ENCODE measurements at places on chromosomes 16 and 17.

DNA sequence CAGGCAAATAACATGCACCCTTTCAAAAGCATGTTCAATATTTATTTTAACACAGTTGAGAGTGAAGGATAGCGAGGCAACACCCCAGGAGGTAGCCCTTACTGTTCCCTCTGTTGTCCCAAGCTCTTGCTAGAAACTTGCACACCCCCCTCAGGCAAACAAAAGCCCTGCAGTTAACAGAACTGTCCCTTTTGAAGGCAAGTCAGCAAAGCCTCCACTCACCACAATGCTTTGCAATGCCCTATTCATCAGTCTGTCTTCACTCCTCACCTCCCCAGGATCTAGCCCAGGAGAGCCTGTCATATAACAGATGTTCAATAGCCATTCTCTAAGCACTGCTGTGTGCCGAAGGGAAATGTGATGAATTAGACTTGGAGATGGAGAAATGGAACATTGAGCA is 3.5 kb upstream of the CNEP1R1 start:
- DNase-seq: no peak

- DNase-seq: no peak
These were observed 286.7 kb downstream of the SEC14L1 start for GRCh38 chr17:77427391-77427991.

GRCh38 chr17:73249700-73250099 is 12.0 kb downstream of the CPSF4L start:
- DNase-seq: no peak

DNA sequence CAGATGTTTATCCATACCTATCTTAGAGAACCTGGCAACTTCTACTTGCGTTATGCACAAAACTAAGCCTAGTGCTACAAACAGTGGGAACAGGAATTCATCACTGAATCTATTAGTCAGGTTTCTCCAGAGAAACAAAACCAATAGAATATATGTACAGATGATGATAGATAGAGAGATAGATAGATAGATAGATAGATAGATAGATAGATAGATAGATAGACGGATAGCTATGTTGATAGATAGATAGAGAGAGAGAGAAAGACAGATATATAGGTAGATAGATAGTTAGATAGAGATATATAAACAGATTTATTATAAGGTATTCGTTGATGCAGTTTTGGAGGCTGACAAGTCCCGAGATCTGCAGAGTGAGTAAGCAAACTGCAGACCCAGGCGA is 495.6 kb downstream of the TMEM114 start:
- no peak for DNase-seq

DNA sequence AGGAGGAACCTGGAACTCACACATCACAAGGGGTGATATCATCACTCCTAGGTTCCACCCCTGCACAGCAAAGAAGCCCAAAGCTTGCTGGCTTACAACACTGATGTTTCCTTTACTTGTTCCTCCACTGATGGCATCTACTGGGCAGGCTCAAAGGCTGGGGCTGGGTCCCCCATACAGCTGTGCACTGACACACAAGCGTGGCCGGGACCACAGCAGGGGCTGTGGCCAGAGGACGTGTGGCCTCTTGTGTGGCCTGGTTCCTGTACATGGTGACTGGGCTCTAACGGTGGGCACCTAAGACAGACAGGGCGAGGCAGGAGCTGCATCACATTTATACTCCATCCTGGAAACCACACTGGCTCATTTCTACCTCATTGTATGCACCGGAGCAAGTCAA is 264.4 kb upstream of the FOXF1 start:
- DNase-seq: no peak

GRCh38 chr17:78250891-78251772 is 19.7 kb downstream of the TMEM235 start:
- DNase-seq: peak; percentile 86

DNA sequence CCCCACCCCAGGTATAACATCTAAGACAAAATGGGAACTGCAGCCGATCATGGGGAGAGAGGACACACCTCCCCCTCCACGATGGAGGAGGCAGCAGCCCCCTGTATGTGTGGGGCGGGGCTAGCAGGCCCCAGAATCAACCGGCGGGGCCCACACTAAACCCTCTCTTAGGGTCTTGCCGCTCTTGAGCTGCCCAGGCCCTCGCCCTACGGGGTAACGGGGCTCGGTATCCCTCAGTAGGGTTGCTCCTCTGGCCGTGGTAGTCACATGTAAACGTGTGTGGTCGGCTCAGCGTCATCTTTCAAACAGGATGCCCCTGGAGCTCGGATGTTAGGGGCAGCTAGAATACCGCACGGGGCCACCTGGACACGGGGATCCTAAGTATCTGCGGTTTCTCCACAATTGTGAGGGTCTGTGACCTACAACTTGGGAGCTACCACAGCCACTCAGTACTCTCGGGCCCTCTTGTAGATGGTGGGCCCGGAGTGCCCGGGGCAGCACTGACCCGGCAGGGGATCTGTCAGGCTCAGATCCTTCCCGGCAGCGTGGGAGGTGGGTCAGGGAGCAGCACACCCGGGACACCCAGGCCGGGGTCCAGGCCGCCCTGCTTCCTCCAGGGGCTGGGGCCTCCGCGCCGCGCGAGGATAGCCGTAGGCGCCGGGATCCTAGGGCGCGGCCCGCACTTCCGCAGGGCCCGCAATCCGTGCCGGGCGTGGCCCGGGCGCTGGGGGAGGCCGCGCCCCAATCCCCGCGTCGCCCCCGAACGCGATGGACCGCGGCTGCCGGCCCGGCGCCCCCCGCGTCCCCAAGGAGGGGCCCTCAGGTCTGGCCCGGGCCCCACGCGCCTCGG is 781 bp downstream of the ARHGDIA start:
- peak; percentile 34 for DNase-seq

DNA sequence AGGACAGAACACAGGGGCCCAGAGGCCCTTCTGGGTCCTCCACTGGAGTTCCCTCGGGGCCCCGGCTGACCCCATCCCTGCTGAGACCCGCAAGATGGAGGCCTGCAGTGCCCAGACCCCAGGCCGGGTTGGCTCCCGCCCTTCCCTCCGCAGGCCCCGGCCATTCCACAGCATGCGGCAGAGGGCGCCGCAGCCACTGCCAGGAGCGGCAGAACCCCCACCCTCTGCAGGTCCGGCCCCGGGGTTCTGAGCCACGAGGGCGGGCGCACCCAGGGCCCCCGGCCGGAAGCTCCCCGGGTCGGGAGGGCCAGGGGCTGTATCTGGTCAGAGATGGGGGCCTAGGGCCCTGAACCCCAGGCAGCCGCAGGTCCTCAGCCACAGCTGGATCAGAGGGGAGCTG is 2.4 kb upstream of the PERCC1 start:
- DNase-seq: peak; percentile 52

DNA sequence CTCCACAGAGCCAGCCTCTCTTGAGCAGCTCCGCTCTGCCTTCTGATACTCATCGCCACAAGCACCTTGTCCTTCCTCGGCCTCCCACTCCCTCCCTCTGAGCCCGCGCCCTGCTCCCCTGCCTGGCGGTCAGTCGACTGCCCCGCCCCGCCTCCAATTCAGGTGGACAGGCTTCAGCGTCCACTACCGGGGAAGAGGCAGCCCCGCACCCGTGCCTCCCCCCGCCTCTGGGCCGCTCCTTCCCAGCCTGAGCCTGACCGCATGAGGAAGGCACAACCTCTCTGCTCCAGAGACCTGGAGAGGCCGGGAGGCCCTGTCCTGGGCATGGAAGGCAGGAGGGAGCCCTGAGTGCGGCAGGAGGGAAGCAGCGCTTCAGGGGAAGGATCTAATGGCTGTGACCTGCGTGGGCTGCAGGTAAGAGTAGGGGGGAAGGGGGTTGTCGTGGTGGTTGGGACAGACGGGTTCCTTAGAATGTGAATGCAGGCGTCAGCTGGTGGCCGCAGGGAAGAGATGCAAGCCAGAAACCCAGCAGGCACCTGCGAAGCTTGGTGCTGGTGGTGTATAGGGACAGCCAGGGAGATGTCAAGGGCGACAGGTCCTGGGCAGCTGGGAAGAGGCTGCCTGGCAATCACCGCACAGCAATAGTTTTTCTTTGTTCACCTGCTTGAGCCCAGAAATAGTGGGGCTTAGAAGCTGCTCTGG is 3.0 kb upstream of the SLC6A4 start:
- DNase-seq: no peak

GRCh38 chr16:21593530-21594289 is 5.7 kb upstream of the METTL9 start:
- no peak for DNase-seq

GRCh38 chr17:80163336-80163735 is 6.5 kb upstream of the CARD14 start:
- peak; percentile 93 for DNase-seq

- DNase-seq: no peak
These were observed 55.2 kb upstream of the MRTFB start for GRCh38 chr16:14015948-14016347.

DNA sequence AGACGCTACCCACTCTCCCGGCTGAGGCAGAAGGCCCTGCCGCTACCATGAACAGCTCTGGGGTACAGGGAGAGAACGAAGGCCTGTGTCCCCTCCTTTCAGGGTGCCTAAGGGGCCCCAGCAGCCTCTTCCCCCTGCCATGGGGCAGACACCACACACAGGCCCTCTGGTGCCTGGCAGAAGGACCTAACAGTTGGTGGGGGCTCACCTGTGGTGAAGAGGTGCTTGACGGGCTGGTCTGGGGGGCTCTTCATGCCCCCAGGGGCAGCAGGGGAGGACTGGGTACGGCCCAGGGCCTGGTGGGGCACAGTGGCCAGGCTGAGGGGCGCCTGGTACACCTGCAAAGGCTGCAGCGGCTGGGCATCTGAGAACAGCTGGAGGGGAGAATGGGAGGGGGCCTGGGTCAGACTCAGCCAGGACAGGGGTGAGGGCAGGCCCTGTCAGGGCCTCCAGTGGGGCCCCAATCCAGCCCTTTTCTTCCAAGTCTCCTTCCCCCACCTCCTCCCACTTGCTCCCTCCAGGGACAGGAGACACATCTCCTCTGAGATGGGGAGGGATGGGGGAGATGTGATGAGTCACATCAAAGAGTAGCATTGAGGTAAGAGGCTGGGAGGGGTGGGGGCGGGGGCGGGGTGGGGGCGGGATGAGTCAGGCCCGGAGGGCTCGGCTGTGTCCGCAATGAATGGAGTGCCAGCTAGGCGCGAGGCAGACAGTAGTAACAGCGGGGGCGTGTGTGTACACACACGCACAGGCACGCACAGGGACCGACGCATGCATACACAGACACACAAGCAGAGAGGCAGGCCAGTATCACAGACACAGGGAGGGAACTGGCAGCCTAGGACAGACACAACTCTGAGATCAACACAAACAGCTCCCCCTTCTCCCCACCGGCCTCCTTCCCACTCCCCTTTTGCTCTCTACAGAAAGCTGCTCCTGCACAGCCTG is 16.1 kb downstream of the G6PC3 start:
- peak; percentile 63 for DNase-seq

- peak; percentile 26 for DNase-seq
These were observed 13.5 kb upstream of the TBX21 start for GRCh38 chr17:47719411-47720152.

DNA sequence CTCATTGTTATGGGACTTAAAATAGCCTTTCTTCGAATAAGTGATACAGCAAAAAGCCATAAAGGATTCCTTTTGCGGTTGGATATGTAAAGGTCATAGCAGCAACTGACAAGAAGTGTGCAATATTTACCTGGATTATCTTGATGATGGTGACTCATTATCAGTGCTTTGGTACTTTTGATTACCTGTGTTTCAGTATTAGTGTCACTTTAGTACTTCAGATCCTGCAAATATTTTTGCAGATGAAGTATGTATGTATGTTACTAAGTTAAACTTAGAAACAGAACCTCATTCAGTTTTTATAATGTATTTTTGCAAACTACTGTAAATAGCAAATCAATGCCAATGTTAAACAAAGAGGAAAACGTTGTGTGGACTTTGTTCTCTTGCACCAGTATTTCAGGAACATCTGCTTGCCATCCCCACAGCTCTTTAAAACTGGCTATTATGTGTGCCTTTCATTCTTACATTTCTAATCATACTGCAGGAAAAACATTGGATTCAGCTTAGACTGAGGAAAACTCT is 10.5 kb downstream of the CNEP1R1 start:
- no peak for DNase-seq

- no peak for DNase-seq
These were observed 187.5 kb upstream of the SDK2 start for GRCh38 chr17:73831699-73832098.

GRCh38 chr17:1649844-1650501 is at the start of gene RILP:
TSS of gene RILP (minus strand) at chr17:1649866. CDS start at chr17:1649804, 62 bp downstream.
- peak; percentile 97 for DNase-seq

GRCh38 chr17:17382971-17383370 is 79.8 kb downstream of the NT5M start:
- no peak for DNase-seq

GRCh38 chr17:42131981-42132432 is 9.4 kb downstream of the HSPB9 start:
- no peak for DNase-seq

GRCh38 chr16:68985855-68986254 is 119.6 kb upstream of the HAS3 start:
- DNase-seq: no peak

GRCh38 chr17:20063665-20064648 is 54.8 kb downstream of the SPECC1 start:
- peak; percentile 34 for DNase-seq

DNA sequence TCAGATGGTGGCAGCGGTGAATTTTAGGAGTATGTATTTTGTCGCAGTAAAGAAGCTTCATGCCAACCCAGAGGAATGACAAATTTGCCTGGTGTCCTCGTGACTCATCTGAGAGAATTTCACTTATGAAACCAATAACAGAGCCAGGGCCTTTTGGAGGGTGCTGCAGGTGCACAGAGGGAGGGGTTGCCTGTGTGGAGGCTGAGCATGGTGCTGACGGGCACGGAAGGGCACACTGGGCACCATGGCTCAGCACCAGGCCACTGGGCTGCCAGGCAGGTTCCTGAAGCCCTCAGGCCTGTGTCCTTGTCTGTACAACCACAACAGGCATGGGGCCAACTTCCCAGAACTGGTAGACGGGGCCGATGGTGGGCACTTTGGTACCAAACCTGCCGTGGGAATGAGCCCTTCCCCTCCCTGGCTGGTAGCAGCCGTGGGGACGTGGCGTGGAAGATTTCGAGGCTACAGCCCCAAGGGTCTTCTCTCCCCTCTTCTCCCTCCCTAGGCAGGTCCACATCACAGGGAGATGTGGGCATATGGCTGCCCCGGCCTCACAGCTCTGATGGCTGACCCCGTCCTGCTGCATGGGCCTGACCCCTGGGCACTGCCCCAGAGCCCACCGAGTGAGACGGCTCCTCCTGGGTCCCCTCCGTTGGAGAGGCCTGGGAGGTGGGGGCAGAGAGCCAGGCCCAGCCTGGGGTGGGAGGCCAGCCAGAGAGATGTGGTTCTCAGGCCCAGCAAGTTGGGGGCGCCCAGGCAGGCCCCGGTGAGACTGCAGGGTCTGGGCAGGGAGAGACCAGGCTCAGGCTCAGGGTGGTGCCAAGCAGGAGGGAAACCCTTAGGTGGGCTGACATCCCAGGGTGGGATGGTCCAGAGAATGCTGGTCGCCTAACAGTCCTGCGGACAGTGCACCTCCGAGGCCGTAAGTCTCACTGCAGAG is 30.2 kb upstream of the ZNF469 start:
- DNase-seq: no peak

GRCh38 chr16:78684655-78685375 is 585.4 kb downstream of the WWOX start:
- no peak for DNase-seq

GRCh38 chr16:51062039-51062438 is 89.0 kb downstream of the SALL1 start:
- no peak for DNase-seq

GRCh38 chr16:82625066-82625968 is 1.5 kb upstream of the CDH13 start:
- no peak for DNase-seq
